A172 (cell line): ENCODE measurements at places on chromosomes 2 and 18.
A peak's percentile ranks its signal among the peaks of the same experiment; 100 is the strongest.

DNA sequence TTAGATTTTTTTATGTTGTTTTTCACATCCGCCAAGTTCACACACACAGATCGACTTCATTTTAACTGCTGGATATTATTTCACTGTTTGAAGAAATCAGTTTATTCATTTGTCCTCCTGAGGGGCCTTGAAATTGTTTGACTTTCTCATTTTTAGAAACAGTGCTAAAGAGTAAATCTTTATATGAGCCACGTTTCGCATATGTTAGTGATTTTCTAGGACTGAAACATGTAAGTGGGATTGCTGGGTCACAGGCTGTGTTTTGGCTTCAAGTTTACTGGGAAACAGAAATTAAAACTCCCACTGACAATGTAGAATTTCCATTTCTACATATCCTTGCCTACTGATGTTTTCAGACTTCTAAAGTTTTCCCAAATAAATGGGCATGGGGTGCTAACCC, 363.8 kb downstream of the NCKAP5 start:
- DNase-seq, result no peak

GRCh38 chr2:241943209-241943850, 73.8 kb downstream of the RTP5 start:
- DNase-seq, result no peak

- no peak for DNase-seq
These were observed 2.5 kb upstream of the SP140L start for GRCh38 chr2:230324503-230324902.

DNA sequence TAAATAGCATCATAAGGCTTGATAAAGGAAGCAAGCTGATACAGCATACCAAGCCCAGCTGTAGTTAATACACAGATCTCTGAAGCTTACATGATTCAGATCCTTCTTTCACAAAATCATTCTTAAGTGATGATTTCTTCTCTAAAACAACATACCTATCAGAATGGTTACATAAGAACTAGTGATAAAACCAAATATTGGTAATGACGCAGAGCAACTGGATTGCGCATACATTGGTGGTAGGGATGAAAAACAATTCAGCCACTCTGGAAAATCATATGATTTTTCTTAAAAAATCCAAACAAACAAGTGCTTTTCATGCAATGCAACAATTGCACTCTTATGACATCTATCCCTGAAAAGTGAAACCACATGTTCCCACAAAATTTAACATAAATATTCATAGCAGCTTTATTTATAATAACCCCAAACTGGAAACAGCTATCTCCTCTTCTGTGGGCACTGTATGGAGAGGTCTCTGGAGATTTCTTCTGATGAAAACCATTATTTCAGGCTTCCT, 153.6 kb upstream of the DSEL start:
- DNase-seq, result no peak

DNA sequence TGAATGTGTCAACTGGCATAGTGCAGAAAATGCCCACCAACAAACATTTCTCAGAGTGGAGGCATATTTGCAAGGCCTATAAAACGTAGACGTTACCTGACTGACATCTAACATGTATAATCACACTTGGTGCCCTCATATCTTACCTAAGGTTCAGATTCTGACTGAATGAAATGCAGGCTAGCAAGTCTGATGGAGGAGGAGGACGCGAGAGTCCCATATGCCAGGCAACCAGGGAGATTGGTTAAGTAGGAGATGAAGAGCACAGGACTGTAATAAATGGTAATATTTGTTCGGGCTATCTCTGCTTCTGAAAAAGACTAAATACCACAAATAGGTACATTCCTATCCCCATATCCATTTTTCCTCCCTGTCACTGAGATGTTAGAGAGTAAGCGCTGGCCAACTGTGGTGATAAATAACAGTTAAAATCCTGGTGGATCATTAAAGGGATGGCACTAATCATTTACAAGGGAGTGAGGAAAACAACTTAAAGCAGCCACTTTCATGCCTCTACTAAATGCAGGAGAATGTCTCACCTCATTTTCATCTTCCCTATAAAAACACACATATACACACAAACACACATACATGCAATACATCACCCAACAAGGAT, 217.2 kb downstream of the TMEM163 start:
- no peak for DNase-seq

DNA sequence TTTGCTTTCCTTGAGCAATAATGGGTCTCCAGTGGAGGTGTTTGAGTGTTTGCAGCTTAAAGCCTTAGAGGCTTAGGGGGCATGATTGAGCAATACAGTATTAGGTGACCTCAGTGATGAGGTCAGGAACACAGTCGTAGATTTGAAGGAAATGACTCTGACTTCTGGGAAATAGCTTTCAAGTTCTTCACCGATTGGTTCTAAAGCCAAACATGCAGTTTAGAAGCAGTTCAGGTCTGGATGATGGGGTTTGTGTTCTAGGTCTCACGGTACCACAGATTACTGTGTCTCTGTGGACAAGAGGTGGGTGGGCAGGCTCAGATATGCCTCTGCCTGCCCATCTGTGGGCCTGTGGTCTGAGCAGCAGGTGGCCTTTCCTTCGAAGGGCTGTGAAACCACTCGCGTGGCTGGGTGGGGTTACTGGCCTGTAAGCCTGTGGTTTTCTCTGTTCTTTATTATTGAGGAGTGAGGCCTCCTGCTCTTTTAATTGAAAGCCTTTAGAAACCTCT, 7.8 kb downstream of the MTHFD2 start:
- peak; percentile 40 for DNase-seq

GRCh38 chr2:203925512-203926158, 10.9 kb upstream of the ICOS start:
- DNase-seq, result no peak

DNA sequence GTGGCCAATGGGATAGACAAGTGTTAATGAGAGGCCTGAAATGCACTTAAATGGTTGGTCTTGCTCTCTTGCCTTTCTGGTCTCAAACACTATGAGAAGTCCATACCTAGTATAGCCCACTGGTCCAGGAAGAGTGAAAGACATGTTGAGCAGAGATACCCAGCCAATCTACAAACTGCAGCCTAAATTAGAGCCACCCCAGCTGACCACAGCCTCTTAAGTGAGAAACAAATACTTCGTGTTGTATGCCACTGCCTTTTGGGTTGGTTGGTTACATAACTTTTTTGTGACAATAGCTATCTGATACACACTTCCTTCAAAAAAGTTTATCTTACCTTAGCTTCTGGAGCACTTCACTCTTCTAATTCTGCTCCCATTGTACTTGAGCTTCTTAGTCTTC, 8.8 kb upstream of the EXOC6B start:
- DNase-seq, result no peak

DNA sequence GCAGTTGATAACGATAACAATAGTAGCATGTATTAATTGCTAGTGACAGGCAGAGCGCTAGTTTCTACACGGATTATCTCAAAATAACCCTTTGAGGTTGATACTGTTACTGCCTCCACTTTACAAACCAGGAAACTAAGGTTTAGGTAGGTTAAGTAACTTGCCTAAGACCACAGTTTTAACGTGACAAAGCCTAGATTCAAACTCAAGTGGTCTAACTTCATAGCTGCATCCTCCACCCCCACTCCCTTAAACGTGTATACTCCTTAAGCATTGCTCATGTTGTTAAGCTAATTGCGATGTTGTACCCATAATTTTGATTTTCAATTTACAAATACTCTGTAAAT, 1.2 kb downstream of the ME2 start:
- no peak for DNase-seq

DNA sequence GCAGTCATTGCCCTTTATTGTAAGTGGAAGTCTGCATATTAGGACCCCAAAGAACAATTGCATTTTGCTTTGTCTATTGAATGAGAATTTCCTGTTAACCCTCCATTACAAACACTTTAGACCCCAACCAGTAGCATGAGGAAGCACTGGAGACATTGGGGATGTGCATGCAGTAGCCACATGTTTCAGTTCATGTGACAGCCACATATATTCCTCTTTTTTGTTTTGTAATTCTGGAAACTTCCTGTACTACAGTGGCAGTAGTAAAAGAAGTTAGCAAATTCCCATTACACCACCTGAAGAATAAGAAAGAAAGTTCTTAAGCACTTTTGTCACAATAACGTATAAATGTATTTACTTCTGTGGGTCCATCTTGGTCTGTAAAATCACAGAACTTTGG, 281.1 kb upstream of the SLC14A2 start:
- DNase-seq, result no peak

DNA sequence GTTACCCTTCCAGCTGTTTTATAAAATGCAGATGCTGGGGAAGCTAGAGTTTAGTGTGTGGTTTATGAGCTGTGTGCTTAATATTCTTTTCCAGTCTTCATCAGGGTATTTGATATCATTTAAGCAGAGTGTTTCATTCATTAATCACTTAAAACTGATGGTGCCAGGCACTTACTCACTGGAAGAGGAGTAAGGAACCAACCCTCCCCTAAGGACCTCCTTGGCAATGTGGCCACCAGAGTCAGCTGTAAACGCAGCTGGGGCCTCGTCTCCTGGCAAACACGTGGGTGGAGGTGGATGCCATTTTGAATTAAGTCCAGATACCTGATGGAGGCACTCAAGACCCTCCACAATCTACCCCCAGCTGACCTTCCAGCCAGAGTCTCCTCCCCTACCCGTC, 331.6 kb downstream of the CLIP4 start:
- no peak for DNase-seq

- DNase-seq, result no peak
These were observed 71.8 kb downstream of the RAPH1 start for GRCh38 chr2:203463266-203463678.

DNA sequence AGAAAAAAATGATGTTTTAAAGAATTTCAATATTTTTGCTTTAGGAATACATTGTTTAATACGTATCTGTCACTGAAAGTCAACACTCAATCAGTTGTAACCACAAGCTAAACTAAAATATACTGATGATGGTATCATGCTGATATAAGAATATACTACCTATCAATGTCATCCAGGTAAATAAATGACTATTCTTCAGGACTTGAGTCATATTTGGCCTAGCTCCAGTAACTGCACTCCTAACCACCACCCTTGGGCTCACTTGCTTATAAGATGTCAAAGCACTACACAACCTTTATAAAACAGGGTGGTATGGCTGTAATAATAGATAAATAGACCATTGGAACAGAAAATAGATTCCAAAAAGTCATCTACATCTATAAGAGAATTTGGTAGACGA, 48.8 kb downstream of the RND3 start:
- DNase-seq, result no peak

- no peak for DNase-seq
These were observed 35.7 kb downstream of the ACKR3 start for GRCh38 chr2:236605345-236605734.

GRCh38 chr2:177972782-177973181, 99.8 kb downstream of the PDE11A start:
- DNase-seq, result no peak

DNA sequence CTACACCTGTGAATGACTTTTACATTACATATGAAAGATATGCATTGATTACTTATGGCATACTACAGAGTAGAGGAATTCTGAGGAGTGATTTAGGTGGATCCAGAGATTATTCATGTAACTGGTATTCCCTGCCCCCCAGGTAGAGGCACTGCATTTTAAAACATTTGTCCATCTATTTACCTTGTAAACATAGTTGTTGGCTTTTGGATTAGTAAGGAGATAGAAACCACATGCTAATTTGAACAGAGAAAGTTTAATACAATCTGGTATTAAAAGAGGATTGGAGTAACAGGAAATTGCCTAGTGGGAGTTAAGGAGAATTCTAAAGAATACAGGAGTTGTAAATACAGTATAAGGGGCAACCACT, 15.9 kb downstream of the GALNT3 start:
- no peak for DNase-seq

- no peak for DNase-seq
These were observed 397.2 kb upstream of the SMIM21 start for GRCh38 chr18:75824661-75825060.

DNA sequence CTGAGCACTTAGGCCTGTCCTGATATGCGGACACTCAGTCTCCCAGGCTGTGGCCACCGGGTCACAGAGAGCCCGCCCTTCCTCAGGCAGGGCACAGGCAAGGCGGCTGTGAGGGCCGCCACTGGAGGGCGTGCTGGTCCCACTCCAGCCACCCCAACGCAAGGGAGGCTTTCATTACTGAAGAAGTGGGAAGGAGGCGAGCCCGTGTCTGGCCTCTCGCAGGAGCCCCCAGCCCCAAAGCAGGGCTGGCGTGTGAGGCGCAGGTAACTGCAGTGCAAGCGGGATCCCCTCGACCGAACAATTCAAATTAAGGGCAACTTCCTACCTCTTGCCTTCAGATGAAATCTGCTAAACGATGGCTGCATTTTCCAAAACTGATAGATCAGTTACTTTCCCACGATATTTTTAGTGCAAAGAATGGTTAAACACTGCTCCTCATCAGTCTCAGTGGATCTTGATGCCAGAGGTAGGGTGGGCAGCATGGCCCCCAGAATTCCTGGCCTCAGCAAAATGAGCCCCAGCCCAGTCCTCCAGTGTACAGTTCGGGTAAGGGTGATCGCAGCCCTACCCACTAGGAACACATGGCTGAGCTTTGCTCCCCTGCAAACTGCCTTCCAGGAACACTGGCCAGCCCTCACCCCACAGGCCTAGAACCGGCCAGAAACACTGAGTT, 97.2 kb downstream of the SEPTIN10 start:
- peak; percentile 53 for DNase-seq

DNA sequence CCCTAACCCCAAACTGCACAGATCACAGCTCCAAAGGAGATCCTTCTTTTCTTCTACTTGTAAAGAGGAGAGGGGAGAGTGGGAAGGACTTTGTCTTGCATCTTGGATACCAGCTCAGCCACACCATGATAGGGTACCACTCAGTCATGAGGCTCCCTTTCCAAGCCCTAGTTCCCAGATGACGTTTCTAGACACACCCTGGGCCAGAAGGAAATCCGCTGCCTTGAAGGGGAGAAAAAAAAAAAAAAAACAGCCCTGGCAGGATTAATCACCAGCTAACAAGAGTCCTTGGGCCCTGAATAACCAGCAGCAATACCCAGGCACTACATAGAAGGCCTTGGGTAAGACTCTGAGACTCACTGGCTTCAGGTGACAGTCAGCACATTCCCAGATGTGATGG, 36.9 kb downstream of the ST8SIA3 start:
- DNase-seq, result no peak

GRCh38 chr2:218777276-218777990, 4.5 kb upstream of the CYP27A1 start:
- DNase-seq, result no peak

DNA sequence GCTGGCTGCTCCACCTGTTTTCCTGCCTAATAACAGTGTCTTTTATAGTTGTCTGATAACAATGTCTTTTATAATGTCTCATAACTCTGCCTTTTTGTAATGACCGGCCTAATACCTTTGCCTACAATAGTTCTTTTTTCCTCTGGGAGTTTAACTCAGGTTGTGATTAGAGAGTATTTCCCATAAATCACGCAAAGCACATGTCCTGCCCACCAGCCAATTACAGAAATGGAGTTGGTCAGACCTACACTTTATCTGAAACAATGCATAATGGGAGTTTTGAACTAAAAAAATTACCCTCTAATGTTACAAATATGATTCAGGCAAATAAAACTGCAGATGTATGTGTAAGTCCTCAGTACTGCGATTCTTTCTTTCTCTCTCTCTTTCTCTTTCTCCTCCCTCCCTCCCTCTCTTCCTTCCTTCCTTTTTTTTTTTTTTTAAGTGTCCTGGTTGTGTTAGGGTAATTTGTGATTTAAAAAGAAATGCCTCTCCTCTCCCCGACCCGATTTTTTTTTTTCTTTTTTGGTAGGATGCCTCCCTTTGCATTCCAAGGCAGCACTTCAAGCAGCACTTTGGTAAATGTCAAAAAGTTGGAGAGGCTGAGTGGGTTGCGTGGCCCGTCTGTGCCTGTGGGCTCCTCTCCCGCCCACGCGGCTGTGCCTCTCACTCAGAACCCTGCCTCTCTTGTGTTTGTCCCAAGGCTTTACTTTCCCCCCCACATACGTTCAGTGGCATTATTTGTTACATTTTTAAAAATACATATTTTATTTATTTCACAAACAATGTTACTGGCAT, 147.3 kb downstream of the AGAP1 start:
- no peak for DNase-seq

- DNase-seq, result no peak
These were observed 77.4 kb downstream of the USP40 start for GRCh38 chr2:233489143-233489542.
